ENCODE measurements at places on chromosomes 1 and 21.

GRCh38 chr1:201026234-201026633 lies 2.7 kb upstream of the KIF21B start:
- no peak for DNase-seq

GRCh38 chr1:2595261-2595811 lies 8.8 kb downstream of the PRXL2B start:
- no peak for DNase-seq

- no peak for DNase-seq
These were observed 13.3 kb upstream of the TNFSF18 start for GRCh38 chr1:173064011-173064410.

DNA sequence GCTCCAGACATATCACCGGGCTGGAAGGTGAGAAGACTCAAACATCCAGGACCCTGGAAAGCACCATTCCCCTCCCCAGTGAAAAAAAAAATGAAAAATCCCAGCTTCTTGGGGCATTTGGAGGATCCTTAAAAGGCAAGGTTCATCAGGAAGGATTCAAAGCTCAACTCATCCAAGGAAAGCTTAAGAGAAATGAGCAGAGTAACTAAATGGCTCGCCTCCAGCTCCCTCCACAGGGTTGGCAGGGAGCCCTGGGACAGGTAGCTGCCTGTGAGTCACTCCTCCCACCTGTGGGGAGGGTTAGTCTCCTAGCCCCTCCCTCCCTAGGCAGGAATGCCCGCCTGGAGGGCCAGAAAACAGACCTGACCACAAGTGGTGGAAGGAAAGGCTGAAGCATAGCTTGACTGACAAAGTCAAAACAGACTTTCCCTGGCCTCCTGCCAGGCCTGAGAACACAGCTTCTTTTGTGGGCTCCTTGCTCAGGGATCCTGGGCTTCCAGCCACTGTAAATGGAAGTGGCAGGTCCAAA lies 712 bp upstream of the LAMB3 start:
- DNase-seq = no peak

DNA sequence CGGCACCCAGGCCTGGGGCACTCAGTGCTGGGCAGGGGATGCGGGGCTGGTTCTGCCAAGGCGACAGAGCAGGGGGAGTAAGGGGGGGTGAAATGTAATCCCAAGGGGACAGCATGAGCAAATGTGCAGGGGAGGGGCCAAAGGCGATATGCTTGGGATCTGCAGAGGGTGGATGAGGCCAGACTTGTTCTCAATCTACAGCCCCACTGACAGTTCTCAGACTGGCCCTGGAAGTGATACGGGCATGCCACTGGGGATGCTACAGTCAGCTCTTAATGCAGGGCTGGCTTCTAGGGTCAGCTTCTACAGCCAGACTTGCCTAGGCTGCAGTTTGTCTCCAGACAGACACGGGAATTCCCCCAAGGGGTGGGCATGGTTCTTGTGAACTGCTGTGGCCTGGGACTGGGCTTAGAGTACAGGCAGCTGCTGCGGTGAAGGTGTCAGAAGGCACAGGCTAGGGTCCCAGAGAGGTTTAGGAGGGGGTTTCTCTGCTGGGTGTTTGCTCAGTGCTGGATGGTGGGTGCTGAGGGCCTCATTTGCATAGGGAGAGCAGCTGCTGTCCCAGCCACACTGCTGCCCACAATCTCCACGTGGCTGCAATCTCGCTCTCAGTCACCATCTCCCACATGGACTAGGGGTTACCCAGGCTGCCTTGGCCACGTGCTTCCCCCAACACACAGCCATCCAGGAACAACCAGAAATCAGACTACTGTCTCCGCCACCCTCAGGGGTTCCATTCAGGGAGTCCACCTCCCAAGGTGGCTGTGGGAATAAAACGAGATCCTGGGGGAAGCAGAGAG lies 190.1 kb downstream of the HIVEP3 start:
- DNase-seq = no peak

- no peak for DNase-seq
These were observed 11.0 kb downstream of the SSU72 start for GRCh38 chr1:1563688-1564087.

Measured in stimulated activated CD4-positive, alpha-beta T cell treated with anti-CD3 and anti-CD28 coated beads, Interleukin-1b, Interleukin-23, amount 100 ng/mL, for 4 hours (primary cell).